ENCODE measurements at places on chromosomes 6 and 20.
A peak's percentile ranks its signal among the peaks of the same experiment; 100 is the strongest.

GRCh38 chr20:58892141-58892931, 39.8 kb downstream of the GNAS start:
- DNase-seq: peak; percentile 75

DNA sequence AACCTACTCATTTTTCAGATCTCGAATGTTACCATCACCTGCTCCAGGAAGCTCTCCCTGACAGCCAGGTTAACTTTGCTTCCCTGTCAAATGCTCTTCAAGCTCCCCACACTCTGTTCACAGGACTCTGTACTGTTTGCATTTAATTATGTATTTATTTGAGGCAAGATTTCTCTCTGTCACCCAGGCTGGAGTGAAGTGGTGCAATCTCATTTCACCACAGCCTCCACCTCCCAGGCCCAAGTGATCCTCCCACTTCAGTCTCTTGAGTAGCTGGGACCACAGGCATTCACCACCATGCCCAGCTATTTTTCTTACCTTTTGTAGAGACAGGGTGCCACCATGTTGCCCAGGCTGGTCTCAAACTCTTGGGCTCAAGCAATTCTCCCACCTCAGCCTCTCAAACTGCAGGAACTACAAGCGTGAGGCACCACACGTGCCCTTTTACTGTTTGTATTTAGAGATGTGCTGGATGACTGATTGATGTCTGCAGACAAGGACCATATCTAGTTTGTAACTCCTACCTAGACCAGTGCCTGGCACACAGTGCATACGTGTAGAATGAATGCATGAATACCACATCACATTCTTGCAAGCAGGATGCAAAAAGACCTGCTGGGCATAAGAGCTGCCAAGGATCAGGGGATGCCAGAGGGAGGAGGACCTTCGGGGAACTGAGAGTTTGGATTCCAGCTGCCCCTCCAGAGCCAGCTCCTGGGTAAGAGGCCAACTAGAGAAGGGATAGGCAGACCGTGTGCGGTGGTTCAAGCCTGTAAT, 15.6 kb upstream of the CBFA2T2 start:
- no peak for DNase-seq

GRCh38 chr6:120569714-120570113, 764.6 kb downstream of the TBC1D32 start:
- no peak for DNase-seq

GRCh38 chr6:153084393-153084792, 46.7 kb downstream of the RGS17 start:
- DNase-seq: no peak

DNA sequence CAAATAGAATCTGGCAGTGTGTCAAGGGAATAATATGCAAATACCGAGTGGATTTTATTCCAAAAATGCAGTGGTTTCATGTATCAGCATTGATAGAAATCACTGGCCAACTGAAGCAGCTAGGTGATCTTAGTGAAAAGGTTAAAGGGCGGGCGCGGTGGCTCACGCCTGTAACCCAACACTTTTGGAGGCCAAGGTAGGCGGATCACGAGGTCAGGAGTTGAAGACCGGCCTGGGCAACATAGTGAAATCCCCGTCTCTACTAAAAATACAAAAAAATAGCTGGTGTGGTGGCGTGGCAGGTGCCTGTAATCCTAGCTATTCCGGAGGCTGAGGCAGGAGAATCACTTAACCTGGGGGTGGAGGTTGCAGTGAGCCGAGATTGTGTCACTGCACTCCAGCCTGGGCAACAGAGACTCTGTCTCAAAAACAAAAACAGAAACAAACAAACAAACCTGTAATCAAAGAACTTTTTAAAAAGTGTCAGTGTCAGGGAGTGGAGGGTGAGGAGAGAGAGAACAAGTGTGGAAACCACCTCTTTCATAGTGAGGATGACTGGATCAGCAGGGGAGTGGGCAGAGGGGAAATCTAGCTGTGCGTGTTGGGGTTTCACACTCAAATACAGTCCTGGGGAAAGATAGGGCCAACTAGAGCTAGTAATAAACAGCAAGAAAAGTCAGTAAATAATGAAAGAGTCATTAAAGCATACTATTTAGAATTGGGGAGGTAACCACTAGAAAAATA, 57.1 kb downstream of the CDS2 start:
- no peak for DNase-seq

- DNase-seq: no peak
Observed at GRCh38 chr6:17971128-17972073, 16.0 kb downstream of the KIF13A start.

GRCh38 chr6:37237789-37238188, 19.8 kb upstream of the TBC1D22B start:
- no peak for DNase-seq

GRCh38 chr6:29980511-29980910, 38.2 kb downstream of the HLA-A start:
- DNase-seq: no peak

GRCh38 chr6:43940393-43941087, 170.5 kb downstream of the VEGFA start:
- no peak for DNase-seq

- no peak for DNase-seq
Observed at GRCh38 chr6:79223611-79224404, 10.7 kb downstream of the HMGN3 start.

DNA sequence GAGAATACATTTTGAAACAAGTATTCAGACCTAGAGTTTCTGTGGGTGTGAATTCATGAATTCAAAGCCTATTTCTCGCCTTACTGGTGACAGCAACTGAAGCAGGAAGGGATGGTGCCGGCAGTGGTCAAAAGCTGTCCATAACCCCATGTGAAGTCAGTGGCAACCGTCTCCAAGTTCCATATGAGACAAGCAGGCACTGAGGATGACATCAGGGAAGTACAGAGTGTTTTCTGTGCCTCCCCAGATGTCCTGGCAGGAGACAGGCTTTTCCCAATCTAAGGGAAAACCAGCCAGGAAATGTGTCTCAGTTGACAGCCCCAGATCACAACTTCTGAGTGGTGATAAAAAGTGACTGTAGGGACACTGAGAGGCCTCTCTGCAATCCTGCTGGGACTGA, 66.6 kb downstream of the HIVEP2 start:
- no peak for DNase-seq

- DNase-seq: no peak
Observed at GRCh38 chr6:139187489-139187888, 52.6 kb downstream of the HECA start.

DNA sequence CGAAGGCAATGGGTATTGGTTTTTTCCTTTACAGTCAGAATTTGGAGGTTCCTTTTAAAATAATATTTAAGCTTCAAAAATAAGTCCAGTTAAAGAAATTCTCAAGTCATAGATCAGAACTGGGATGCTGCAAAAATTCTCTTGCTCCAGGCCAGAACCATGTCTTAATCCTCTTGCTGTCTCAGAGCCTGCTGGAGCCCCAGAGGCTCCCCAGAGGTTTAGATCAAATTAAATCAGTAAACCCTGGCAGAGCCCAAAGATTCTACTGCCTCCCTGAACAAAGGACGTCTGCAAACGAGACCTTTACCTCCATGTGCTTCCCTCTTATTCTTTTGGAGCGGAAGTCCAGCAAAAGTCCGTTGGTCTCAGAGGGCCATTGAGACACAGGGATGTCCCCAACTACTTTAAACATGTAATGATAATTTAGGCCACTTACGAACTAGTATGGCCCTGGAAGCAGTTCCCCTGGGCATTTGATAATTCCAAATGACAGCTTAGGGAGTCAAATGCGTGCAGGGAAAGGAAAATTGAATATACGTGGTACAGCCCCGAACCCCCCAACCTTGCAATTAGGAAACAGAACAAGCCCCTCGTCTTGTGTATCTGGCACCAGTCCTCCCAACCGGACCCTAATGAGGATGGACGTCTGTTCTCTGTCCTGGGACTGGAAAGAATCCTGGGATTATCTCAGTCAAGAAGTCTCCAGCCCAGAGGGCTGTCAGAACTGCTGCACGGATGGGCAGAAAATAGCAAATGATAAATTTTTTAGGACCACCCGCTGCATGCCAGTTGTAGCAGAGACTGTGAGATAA, 31.5 kb downstream of the SULF2 start:
- DNase-seq: no peak

DNA sequence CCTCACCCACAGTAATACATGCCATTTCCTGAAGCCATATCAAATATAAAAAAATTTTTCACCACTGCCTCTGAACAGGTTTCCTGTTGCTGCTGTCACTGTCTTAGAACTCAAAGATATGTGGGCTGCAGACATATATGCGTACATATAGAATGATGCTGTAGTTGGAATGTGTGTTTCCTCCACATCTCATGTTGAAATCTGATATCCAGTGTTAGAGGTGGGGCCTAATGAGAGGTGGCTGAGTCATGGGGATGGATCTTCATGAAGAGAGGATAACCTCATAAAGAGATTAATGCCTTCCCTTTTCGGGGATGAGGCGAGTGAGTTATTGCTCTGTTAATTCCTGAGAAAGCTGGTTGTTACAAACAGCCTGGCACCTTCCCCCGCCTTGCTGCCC, 7.7 kb upstream of the SCP2D1 start:
- no peak for DNase-seq

GRCh38 chr20:50285376-50286173, 94.9 kb downstream of the CEBPB start:
- DNase-seq: no peak

- no peak for DNase-seq
Observed at GRCh38 chr6:45535933-45536332, 158.2 kb upstream of the SUPT3H start.

DNA sequence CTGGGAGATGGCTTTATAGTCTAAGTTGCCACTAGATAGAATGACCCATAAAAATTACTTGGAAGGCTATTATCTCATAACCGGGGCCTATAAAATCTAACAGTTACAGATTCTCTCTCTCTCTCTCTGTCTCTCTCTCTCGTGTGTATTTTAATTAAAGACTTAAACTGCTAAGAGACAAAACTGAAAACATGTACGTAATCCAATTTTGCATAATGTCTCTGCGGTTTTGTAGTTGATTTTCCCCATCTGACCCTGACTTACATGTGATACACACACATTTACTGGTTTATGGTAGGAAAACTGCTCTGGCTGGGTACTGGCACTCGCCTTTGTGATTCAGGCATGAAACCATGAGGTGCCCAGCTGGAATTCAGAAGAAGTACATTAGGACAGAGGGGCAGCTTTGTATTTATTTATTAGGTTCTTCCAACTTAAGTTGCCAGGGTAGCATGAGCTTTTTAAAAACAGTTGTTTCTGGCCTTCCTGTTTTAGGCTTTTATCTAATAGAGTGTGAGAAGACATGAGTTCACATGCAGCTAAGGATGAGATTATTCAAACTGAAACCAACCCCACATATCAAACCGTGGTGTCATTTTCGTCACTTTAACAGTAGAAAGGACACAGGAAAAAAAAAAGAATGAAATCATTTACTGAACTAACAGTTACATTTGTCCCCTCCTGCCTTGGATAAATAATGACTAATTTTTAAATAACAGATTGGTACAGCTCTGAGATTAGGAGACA, 182.5 kb downstream of the GMPR start:
- DNase-seq: peak; percentile 45

DNA sequence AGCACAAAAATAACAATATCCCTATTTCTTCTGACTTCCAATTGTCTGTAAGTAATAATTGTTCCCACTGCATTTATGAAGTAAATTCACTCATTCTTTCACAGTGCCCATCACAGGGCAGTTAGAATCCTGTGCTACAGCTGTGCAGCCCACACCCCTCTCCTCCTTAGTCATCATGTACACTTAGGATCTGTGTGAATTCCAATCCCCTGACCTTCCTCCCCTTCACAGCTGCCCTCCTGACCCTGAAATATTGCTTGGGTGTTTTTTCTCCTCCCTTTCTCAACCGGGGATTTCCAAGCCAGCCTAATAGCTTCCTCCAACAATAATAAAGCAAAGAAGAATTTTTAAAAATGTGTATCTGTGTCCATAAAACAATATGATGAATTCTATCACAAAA, 91.5 kb upstream of the BEND6 start:
- DNase-seq: no peak

DNA sequence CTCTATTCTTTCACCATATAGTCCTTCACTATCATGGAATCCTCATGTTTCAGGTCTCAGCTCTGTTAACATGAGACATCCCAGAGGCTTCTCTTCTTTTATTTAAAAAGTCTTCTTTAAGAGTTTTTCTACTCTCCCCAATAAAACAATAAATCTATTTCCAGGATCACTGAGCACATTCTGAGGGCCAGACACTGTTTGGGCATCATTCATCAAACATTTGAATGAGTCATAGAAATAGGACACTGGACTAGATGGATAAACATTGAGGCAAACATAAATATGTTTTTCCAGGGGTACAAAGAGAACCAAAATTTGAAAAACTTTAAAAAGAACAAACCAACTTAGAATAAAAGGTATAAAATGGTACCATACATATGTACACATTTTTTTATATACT, 554.4 kb downstream of the KIF16B start:
- no peak for DNase-seq

- no peak for DNase-seq
Observed at GRCh38 chr20:45308117-45308778, at the start of gene MATN4. Gene MATN4, minus strand, starts transcription at chr20:45308299. Its CDS starts 2,717 bp downstream, at chr20:45305582.

DNA sequence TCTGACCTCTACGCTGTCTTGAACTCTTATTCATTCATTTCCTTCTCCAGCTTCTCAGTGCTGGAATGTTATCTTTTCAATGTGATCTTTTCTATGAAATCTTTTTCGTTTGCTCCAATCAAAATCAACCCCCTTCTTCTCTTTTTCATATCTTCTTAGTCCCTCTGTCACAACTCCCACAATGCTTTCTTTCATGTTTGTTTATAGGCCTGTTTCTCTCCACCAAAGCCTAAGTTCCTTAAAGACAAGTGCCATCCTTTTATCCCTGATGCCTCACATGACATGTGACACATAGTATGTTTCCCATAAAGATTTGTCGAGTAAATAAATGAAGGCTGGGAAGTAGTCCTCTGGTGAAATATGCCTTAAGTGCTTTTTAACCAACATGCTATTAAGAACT, 38.1 kb downstream of the CRYBG1 start:
- DNase-seq: no peak

- DNase-seq: no peak
Observed at GRCh38 chr6:133610227-133610840, 278.6 kb upstream of the TCF21 start.

DNA sequence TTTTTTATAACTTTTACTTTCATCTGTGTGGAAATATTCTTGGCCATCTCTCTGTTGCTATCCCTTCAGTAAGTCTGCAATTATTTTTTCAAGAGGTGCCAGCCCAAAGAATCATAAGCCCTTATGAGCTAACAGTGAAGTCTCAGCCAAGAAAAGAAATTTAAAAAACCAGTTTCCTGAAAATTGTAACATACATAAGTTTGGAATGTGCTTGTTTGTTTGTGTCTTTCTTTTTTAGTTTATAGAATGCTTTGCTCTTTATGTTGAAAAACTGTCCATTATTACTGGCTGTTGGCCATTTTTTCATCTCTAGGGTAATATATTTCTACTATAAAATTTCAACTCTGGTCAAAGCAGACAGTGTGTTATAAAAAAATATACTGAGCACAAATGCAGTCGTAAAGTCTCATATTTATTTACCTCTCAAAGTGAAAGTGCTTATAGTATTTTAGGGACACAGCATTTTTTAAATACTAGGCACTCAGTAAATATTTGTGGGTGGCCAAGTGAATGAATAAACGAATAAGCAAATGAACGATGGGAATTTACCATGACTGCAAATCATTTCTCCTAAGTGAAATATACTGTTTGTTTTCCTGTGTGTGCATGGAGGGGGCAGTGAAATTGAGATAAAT, 659.7 kb downstream of the KIF16B start:
- no peak for DNase-seq
